ENCODE measurements at places on chromosomes 4 and X.

GRCh38 chr4:22593933-22594332, 78.1 kb upstream of the ADGRA3 start:
- no peak for DNase-seq

DNA sequence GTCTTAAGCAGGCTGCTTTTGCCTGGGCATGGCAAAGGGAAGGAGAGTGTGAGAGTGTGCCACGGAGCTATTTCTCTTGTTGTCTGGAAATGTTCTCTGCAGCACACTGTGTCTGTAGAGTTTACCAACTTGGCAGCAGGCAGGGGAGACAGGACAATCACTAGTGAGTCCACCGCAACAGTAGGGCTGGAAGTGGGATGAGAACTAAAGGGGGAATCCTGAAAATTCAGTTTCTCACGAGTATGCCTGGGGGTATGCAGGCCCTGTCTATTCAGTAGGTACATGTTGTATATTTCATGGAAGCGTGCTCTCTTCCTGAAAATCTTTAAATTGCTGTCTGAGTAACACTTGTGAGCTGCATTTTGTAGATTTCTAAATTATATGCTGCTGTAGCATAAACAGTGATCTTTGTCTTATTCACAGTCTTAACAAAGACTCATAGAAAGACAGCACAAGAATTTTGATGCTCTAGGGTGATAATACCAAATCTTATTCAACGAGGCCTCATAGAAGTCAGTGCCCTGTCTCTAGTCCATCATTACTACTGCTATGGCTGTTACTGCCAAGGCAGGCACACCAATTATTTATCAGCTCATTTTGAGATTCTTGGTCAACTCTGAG, 200.4 kb upstream of the LEF1 start:
- no peak for DNase-seq

DNA sequence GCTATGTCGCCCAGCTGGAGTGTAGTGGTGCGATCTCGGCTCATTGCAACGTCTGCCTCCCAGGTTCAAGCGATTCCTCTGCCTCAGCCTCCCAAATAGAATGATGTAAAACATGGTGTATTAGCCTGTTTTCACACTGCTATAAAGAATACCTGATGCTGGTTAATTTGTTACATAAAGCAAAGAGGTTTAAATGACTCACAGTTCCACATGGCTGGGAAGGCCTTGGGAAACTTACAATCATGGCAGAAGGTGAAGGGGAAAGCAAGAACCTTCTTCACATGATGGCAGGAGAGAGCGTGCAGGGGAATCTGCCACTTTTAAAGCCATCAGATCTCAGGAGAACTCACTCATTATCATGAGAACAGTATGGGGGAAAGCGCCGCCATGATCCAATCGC, 1191.8 kb downstream of the ARAP2 start:
- DNase-seq, result no peak

- DNase-seq, result peak; percentile 43
Observed at GRCh38 chrX:52368368-52369055, at the start of gene XAGE2. Gene XAGE2, plus strand, starts transcription at chrX:52369021. Its CDS starts 994 bp downstream, at chrX:52370015.

- no peak for DNase-seq
Observed at GRCh38 chr4:46393606-46394005, 3.7 kb upstream of the GABRA2 start.

Measured in Caco-2 (cell line).